ENCODE measurements at places on chromosomes 16 and 17. TPM values are rescaled to one million over a fixed set of nuclear protein-coding genes. Genes with fewer than 3 reads are reported as not detected.

Gene TBC1D3
- 5.5 TPM for total RNA-seq

Gene MFAP4
- total RNA-seq = 65.2 TPM

Gene AIPL1
- total RNA-seq = not detected

Gene EVPLL
- not detected for total RNA-seq

Gene ACE
- total RNA-seq = 24.1 TPM

Gene KRT36
- not detected for total RNA-seq

Gene CCL17
- total RNA-seq = 1.0 TPM

- DNase-seq = no peak
These were observed 538 bp upstream of the FCSK start for GRCh38 chr16:70453892-70454221.

DNA sequence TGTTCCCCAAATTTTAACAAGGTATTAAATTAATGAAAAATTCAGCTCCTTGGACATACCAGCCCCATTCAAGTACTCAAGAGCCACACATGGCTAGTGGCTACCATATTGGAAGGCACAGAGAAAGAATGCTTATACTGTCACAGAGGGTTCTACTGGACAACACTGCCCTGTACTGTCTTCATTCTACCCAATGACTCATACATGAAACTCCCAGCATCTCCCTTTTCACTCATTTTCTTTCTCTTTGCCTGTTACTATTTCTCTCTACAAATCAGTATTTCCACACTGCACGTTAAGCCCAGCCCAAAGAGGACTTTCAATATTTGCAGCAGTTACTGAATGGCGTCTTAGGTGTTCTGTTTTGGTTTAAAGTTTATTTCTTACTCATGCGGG is 72.1 kb upstream of the RCVRN start:
- DNase-seq = no peak

GRCh38 chr17:73787076-73788059 is 143.1 kb upstream of the SDK2 start:
- no peak for DNase-seq

DNA sequence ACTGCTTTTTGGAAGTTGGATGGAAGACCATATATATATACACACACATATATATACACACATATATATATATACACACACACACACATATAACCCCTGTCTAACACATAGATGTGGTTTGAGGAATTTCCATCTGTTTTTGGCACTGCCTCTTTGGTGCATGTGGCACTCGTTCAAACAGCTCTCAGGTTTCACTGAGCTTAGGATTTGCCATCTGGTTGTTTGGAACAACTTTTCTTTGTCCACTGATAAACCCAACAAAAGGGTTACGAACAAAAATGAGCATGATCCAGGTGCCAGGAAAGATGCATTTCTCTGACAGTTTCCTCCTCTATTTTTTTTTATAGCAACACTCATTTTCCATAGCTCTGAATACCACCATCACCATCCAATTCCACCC is 14.6 kb upstream of the KCNJ16 start:
- DNase-seq = no peak

DNA sequence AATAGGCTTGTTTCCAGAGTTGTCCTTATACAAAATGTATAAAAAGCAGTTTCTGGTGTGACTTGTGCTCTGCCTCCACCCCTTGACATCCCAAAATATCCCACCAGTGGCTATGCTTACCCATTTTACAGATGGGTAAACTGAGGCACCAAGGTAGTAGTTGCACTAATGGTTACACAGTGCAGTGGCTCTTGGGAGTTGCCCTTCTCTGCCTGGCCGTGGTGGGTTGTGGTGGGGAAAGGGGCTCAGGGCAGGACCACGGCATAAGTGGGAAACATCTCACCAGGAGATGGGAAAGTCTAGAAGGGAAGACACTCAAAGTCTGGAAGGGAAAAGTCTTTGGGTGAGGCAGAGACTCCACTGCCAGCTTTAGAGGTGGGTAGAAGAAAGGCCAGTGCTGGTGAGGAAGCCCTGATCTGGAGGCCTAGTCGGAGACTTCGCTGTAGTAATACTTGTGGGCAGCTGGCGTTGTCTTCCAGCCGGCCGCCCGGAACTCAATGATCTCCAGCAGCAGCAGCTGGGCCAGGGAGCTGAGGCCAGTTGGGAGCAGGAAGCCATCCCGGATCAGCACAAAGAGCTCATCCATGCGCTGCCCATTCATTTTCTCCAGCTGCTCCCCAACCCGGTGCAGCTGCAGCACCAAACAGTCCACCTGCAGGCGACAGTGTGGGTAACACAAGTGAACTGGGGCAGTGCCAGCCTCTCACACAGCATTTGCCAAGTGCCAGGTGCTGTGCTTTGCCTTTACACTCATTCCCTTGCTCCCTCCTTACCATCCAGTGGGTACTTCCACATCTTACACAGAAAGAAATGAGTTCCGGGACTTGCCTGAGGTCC is 4.5 kb downstream of the MIF4GD start:
- DNase-seq = no peak

DNA sequence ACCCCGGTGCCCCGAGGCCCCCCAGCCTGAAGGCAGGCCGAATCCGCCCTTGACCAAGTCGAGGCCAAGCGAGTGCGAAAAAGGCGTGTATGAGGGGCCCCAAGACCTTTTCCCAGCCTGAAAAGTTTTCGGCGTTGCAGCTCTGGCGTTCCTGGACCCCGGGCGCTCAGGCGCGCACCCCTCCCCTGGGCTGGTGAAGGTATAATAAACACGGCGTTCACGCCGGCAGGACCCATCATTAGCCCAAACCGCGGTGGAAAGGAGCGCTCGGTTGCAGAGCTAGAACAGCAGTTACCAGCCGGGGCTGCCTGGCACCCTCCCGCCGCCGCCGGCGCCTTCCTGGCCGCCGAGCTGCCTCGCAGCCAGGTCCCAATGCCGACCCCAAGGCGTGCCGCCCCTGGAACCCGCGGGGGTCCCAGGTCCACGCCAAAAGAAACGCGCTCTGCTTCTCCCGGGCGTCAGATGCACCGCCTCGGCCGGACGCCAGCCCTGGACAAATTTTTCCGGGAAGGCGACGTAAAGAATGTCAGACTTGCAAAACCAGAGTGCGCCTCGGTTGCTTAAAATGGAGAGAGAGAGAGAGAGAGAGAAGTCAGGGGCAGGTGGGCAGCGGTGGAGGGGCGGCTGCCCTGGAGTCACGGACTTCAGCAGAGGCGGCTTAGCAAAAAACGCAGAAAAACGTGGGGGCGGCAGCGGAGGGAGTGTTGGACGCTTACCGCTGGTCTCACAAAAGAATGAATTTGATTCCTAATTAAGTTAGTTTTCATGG is 11.5 kb upstream of the FOXF1 start:
- no peak for DNase-seq

- no peak for DNase-seq
These were observed 30.2 kb downstream of the MSI2 start for GRCh38 chr17:57286399-57287105.

DNA sequence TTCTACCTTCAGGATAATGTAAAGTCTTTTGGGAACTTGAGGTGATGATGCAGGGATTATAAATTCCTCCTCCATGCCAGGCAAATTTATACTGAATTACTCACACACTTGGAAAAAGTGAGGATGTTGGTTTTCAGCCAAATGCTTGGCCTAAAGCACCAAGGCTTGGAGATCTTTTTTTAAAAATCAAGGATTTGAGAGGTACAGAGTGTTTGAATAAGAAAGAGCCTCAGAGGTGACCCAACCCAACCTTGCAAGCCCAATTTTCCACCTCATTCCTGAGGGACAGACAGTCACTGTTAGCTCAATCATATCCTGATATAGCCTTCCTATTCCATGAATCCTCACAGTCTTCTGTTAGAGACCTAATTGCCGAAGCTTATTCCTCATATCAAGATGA is 14.0 kb downstream of the GRIN2A start:
- DNase-seq = no peak

GRCh38 chr17:61040666-61041065 is 359.0 kb upstream of the TBX2 start:
- no peak for DNase-seq

GRCh38 chr17:71764505-71764904 is 356.3 kb upstream of the SOX9 start:
- no peak for DNase-seq

GRCh38 chr17:27666831-27667560 is 36.0 kb downstream of the LGALS9 start:
- DNase-seq = no peak

GRCh38 chr17:57984936-57985674 is 2.9 kb downstream of the VEZF1 start:
- no peak for DNase-seq

DNA sequence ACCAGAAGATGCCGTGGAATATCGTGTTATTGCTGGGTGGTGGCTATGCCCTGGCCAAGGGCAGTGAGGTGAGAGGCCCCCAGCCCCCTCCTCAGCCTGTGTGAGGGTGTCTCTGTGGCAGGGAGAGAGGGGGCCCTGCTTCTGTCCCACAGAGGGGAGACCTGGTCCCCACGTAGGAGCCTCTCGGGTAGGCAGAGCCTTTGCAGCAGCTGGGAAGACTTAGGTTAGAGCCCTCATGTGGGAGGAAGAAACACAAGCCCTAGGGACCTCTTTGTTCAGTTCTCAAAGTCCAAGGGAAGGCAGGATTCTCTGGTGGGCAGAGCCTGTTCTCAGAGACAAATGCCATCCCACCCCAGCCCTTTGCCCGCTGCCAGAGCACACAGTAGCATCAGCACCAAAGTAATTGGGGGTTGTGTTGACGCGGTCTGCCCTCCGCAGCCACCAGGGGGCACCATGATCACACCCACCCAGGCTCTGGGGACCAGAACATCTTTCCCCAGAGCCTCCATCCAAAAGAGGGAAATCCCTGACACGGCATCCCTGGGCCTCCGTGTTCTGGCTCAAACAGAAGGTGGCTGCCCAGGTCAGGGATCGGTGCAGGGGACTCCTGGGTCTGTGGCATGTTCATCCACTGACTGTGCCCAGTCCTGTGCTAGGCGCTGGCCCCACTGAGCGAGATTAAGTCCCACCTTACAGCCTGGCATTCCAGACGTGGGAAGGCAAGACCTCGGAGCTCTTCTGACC is 11.5 kb upstream of the FOXN1 start:
- peak; percentile 69 for DNase-seq

DNA sequence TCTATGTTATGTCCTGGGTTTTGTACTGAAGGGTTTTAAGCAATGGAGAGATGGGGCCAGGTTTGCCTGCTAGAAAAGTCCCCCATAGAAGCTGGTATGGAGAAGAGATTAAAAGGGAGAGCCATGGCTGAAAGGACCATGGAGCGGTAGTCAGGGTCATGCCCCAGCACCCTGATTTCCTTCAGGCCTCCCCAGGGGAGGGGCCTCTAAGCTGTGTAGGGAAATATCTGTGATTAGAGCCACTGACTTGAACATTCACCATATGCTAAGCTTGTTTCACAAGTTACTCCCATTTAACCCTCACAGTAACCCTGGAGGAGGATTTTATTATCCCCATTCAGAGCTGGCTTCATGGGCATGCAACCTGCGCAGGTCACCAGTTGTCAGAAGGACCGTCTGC is 3.8 kb upstream of the ATP2A3 start:
- DNase-seq = no peak

GRCh38 chr17:74387365-74388218 is 20.3 kb downstream of the GPR142 start:
- no peak for DNase-seq

GRCh38 chr17:13346081-13346533 is 255.6 kb downstream of the HS3ST3A1 start:
- DNase-seq = no peak

- DNase-seq = no peak
These were observed 391.0 kb downstream of the WWOX start for GRCh38 chr16:78490431-78490830.

DNA sequence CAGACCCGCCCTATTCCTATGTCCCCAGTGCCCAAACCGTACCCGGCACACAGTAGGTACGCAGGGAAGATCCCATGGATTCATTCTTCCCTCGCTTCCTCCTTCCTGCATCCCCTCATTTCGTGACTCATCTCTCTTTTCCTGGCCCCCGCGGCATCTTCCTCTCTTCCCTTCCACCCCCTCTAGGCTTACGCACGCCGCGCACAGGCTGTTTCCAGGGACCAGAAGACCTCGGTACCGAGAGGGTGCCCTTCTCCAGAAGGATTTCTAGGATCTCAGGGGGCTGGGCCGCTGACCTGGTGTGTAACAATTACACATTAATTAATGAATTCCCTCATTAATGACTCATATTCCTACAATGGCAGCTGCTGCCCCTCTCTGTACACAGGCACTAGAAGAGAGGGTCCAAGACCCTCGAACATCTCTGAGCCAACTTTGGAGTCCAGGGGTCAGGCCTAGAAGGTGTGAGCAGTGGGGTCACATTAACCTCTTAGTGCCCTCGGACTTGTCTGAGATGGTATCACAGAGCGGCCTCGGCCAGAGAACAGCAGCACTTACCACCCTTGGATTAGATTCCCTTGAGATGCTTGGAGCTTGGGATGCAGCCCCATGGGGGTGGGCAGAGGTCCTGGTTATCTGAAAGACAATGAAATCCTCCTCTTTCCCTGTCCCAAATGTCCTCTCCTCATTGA is 16.8 kb upstream of the PLLP start:
- DNase-seq = no peak
